Immature natural killer cell (primary cell): ENCODE measurements at places on chromosomes 13 and 19.

DNA sequence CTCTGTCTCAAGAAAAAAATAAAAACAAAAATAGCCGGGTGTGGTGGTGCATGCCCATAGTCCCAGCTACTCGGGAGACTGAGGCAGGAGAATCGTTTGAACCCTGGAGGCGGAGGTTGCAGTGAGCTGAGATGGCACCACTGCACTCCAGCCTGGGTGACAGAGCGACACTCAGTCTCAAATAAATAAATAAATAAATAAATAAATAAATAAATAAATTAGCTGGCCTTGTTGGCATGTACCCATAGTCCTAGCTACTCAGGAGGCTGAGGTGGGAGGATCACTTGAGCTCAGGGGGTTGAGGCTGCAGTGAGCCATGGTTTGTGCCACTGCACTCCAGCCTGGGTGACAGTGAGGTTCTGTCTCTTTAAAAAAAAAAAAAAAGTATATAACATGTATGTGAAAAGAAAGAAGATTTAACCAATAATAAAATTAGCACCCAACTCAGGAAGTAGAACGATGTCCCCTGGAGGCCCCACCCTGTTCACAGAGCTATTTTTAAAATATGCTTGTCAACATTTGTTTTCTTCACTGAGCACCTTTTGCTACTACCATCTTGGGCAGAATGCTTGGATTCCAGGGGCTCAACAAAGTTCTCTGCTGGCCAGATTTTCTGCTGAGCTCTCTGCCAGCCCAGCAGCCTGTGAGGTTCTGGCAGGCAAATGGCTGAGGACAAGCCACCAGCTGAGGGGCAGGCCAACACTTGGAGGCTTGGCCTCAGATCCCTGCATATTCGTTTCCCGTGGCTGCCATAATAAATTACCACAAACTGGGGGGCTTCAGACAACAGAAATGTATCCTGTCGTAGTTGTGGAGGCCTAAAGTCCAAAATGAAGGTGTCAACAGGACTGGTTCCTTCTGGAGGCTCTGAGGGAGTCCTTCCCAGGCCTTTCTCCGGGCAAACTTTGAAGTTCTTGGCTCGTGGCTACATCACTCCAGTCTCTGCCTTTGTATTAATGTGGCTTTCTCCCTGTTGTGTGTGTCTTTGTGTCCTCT lies 5.2 kb downstream of the SLC25A42 start:
- peak; percentile 47 for DNase-seq

GRCh38 chr19:618674-619285 lies 14.6 kb downstream of the POLRMT start:
- DNase-seq = no peak

DNA sequence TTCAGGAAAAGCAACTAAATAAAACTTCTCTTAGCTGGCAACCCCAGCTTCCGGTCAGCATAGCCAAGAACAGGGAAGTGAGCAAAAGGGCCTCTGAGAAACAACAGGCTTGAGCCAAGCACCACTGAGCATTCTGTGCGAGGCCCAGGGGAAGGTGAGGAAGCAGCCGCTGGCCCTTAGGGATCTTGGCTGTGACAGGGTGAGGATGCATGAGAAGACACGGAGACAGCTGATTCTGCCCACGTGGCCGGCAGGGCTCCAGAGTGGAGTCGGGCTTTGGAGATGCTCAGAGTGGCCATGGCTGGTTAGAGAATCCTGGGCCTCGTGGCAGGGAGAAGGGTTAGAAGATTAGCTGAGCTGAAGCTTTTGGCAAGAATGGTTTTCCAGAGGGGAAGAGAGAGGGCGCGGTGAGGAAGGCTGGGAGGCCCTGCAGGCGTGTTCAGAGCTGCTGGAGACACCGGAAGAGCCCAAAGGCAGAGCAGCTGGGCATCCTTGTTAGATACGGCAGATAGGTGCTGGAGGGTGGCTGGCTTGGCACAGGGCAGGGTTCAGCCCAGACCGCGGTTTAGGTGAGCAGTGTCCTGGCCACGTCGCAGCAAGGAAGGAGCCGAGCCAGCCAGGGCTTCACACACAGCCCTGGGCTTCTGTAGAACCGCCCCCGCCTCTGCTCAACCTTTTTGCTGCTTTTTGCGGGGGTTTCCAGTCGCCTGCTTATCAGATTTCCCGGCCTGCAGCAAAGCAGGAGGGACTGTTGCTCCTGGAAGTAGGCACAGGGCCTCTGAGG lies 17.3 kb downstream of the UPF1 start:
- DNase-seq = no peak

GRCh38 chr13:57734306-57734705 lies 102.8 kb downstream of the PCDH17 start:
- DNase-seq = no peak

GRCh38 chr19:47037766-47038165 lies 10.7 kb downstream of the TMEM160 start:
- no peak for DNase-seq

DNA sequence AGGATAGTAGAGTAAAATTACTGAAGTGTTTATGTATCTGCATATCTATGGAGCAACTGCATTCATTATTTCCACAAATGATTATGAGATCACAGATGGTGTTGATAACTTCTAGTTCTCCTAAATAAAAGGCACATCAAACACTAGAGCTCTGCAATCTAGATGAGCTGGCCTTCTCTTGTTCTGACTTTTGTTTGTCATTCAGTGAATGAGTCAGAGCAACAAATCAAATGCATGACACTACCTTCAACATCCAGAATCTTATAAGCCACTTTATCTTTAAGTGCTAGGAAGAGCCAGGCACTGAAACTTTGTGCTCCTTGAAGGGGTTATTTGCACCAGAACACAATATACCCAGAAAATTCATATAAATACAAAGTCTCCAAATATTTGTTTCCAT lies 456.0 kb downstream of the PCDH17 start:
- no peak for DNase-seq

- no peak for DNase-seq
Observed at GRCh38 chr19:29840066-29840950, 28.5 kb downstream of the CCNE1 start.

DNA sequence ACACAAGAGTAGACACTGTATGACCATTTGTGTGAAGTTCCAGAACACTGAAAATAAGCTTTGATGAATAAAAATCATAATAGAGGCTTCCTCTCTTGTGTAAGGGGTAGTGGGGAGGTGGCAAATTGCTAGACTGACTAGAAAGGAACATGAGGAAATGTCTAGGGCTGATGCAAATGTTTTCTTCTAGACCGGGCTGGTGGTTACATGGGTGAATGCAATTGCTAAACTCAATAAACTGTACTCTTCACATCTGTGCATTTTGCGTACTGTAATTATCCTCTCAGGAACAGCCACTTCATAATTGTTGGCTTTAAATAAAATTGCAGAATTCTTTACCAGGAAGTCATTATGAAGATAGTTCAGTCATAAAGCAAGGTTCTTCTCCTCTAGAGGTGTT lies 5.2 kb upstream of the KBTBD7 start:
- no peak for DNase-seq

DNA sequence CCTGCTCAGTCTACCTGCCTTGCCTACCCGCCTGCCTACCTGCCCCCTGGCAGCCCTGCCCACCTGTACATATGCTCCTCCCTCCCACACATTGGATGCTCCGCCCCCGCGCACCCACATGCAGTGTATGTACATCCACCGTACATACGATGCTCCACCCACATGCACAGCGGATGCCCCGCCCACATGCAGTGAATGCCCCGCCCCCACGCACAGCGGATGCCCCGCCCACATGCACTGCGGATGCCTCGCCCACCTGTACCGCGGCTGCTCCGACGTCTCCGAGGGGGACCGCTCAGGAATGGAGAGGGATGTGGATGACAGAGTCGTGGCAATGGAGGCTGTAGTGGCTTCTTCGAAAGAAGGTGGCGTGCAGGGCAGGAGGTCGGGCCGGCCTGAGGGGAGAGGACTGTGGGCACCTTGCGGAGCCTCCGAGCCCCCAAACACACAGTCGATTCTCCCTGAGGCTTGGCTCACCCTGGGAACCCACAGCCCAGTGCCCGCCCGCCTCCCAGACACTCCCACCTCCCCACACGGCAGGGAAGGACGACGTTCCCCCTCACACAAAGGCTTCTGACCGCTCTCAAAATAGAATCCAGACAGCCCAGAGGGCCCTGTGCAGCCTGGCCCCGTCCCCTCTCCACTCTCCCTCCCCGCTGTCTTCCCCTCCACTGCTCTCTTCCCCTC lies 16.5 kb upstream of the CACTIN start:
- DNase-seq = no peak

DNA sequence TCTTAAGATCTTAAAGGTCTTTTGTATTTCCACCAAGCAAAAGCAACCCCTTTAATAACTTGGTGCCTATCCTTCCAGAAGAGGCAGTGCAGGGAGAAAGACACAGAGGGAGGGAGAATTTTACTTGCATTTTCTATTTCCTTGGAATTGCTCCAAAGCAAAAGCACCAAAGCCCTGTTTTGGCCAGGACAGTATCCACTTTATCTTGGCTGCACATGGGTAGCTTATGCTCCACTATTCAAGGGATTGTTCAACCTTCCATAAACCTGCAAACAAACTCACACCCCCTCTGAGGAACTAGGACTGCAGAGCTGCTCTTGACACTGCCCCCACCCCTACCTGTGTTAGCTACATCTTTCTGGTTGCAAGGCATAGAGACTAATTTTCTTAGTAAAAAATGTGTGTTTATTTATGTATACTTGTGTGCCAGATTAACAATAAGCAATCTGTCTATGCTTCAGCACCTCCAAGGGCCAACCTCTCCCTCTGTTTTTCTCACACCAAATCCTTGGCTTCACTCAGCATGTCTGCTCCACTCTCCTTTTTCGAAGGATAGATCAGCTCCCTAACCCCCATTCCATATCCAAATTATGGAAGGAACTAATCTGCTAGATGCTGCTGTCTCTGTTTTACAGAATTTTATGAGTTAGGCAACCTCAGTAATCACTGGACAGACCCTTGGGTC lies 68.1 kb upstream of the KLF12 start:
- no peak for DNase-seq

- no peak for DNase-seq
Observed at GRCh38 chr13:61258185-61258584, 157.5 kb downstream of the PCDH20 start.

- no peak for DNase-seq
Observed at GRCh38 chr13:88031980-88032559, 360.9 kb downstream of the SLITRK5 start.

DNA sequence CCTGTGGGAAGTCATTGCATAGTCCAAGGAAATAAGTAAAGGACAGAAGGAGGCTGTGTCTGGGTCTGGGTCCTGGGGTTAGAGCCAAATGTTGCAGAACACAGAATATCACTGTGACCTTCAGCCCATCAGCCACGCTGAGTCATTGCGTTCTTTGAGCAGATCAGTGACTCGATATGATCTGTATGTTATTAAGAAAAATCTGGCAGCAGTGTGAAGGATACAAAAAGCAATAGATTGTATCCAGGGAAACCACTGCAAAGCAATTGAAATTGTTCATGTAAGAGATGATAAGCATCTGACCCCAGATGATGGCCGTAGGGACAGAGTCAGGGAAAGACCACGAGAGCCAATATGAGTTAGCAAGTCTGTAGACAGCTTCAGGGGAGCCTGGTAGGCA lies 1575.1 kb upstream of the SLC10A2 start:
- DNase-seq = no peak

- DNase-seq = no peak
Observed at GRCh38 chr13:32542221-32542620, 3.6 kb upstream of the N4BP2L2 start.

DNA sequence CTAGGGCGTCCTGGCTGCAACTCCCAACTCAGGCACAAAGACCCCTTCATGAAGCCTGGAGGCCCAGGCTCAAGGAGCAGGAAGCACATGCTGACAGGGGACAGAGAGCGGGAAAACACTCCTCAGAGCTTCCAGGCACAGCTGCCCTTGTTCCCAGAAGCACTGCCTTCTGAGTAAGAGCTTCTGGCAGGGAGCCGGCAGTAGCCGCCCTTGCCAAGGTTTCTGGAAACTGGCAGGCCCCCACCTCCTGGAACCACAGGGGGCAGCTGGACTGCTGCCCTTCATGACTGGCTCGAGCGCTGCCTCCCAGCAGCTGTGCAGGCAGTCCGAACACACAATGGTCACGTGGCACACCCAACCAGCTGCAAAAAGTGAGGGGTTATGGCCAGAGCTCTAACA lies 33.6 kb upstream of the EPHX3 start:
- no peak for DNase-seq

DNA sequence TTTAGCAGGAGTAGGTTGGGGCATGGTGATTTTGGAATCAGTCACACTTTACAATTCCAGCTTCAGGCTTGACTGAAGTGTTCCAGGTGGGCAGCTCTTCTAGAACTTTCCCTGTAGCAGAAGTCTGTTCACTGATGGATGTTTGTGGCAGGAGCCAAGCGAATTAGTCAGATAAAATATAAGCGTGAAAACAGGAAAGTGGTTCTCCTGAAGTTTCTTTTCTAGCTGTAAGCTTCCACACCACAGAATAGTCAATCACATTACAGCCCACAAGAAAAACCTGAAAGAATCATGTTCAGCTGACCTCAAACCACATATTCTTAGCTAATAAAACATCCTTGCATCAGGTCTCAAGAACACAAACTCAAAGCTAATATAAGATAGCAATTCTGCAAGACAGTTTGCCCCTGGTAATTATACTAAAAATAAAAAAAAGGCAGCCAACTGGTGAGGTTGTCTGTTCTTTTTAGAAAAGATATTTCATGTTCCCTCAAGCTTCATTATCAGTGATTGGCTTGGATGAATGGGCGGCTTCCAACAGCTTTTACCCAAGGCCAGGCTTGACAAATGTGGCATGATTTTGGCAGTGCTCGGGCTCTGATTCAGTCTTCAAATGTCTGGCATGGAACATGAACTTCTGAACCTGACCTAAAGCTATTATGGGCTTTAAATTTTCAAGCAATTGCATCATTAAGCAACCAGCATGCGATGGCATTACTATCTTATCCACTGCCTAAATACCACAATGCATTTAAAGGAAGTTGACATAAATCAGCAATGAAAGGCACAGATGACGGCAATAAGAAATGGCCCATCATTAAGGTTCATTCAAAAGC lies 136.8 kb downstream of the DCLK1 start:
- DNase-seq = no peak

DNA sequence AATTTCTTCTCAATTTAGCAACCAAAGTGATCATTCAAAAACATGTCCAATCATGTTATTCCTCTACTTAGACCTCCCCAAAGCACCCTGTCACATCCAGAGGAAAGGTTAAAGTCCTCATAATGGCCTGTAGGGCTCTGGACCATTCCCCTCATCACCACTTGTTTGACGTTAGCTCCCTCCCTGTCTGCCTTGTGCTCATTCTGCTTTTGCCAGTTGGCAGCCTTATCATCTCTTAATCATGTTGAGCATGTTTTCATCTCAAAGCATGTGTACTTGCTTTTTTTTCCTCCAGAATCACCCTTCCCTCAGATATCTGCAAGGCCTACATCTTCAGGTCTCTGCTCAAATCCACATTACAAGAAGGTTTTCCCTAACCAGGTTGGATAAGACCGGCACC lies 25.9 kb downstream of the UBAC2 start:
- no peak for DNase-seq
